Activated CD4-positive, alpha-beta T cell treated with anti-CD3 and anti-CD28 coated beads, Interleukin-2, amount 50 U/mL, for 48 hours (primary cell): ENCODE measurements at places on chromosomes 16 and 17.

DNA sequence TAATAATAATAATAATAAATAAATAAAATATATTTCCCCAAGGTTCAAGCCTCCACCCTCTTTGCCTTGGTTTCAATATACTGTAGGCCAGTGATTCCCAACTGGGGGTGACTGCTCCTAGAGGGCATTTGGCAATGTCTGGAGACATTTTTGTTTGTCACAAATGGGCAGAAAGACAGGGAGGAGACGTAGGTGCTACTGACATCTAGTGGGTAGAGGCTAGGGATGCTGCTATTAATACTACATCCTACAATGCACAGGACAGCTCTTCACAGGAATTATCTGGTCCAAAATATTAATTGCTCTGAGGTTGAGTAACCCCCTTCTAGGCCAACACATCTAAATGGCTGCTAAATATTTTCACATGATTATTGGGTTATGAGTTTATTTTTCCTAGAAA lies 12.8 kb upstream of the PRR14 start:
- no peak for DNase-seq

- DNase-seq: no peak
Measured at GRCh38 chr16:87802670-87803069, 36.9 kb upstream of the KLHDC4 start.

GRCh38 chr16:78507576-78507975 lies 408.1 kb downstream of the WWOX start:
- DNase-seq: no peak

GRCh38 chr17:9211133-9211765 lies 189.9 kb downstream of the NTN1 start:
- DNase-seq: no peak

DNA sequence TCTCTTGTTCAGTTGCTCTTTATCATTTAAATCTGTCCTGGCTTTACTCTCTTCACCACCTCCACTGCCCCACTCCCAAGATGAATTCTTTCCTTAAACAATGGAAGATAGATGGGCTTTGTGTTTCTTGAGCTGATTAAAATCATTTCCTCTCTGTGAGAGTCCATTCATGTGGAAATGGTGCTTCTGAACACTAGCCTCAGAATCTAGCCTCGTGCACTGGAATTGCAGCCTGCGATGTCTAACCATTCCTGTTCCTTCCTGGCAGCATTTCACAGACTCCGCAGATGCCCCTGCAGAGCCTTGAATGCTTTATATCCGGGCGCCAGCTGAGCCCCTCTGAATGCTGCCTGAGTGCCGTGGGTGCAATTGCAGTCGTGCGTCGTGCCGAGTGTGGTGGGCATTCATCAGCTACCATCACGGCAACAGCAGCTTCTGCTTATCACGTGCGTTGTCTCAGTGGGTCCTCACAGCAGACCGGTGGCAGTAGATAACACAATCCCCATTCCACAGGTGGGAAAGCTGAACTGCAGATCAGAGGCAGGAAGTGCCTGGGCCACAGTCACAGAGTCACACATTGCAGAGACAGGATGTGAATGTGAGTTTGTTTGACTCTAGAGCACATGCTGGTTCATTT lies 172.8 kb upstream of the WSCD1 start:
- DNase-seq: no peak

- no peak for DNase-seq
Measured at GRCh38 chr17:76517638-76518038, 16.4 kb upstream of the RHBDF2 start.

- DNase-seq: no peak
Measured at GRCh38 chr17:59892251-59892923, 356 bp downstream of the TUBD1 start.

GRCh38 chr17:16439303-16439791 lies 24.0 kb downstream of the TRPV2 start:
- DNase-seq: no peak

GRCh38 chr17:55418369-55419268 lies 3.0 kb downstream of the MMD start:
- no peak for DNase-seq

DNA sequence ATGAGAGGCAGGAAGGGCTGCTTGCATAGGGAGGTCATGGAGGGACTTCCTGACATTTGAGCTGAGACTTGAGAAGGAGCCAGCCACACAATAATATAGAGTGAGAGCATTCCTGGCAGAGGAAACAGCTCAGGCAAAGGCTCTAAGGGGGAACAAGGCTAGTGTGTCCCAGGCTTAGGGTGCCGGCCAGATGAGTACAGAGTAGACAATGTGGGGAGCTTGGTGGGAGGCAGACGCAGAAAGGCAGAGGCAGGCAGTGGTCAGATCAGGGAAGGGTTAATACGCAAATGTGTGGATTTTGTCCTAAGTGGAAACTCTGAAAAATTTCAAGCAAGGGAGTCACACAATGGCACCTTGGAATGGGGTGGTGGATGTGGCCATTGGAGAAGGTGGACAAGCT lies 31.3 kb downstream of the CD300LB start:
- DNase-seq: no peak

- no peak for DNase-seq
Measured at GRCh38 chr16:55189682-55190636, 134.0 kb upstream of the IRX6 start.

- no peak for DNase-seq
Measured at GRCh38 chr16:79528338-79528737, 72.2 kb downstream of the MAF start.

DNA sequence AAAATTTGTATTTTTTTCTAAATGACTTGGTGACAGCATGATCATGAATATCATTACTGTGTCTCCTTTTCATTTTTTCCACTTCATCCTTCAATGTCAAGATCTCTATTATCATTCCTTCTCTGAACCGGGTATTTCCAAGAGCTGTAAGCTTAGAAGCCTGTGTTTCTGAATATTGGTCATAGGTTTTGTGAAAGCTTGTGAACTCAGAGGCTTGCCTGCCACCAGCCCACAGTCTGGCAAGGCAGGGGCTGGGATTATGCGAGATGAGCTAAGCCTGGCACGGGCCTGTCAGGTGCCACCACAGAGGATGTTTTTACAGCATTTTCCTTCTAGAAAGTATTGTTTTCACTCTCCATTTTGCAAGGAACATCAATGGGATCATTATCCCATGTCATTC lies 92.8 kb downstream of the MYH10 start:
- DNase-seq: peak; percentile 5

- DNase-seq: no peak
Measured at GRCh38 chr17:50218771-50219315, 17.4 kb upstream of the COL1A1 start.

GRCh38 chr16:89297156-89297874 lies 79.8 kb downstream of the ZNF778 start:
- DNase-seq: no peak

DNA sequence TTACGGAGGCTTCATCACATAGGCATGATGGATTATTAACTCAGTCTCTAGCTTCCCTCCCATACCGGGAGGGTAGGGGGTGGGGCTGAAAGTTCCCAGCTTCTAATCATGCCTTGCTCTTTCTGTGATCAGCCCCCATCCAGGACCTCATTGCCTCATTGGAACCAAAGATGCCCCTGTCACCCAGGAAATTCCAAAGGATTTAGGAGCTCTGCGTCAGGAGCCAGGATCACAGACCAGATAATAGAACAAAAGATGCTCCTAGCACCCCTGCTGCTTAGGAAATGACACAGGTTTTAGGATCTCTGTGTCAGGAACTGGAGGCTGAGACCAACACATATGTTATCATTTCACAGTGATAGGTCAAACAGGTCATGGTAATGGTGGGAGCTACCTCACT lies 9.7 kb downstream of the USB1 start:
- DNase-seq: no peak

GRCh38 chr17:32298298-32298697 lies 32.7 kb downstream of the RHBDL3 start:
- DNase-seq: no peak

GRCh38 chr16:4787068-4787467 lies 1.1 kb downstream of the SEPTIN12 start:
- DNase-seq: no peak

GRCh38 chr16:60302261-60302660 lies 1568.1 kb upstream of the GOT2 start:
- DNase-seq: no peak

- DNase-seq: no peak
Measured at GRCh38 chr17:10640475-10640874, 16.6 kb downstream of the MYH3 start.

DNA sequence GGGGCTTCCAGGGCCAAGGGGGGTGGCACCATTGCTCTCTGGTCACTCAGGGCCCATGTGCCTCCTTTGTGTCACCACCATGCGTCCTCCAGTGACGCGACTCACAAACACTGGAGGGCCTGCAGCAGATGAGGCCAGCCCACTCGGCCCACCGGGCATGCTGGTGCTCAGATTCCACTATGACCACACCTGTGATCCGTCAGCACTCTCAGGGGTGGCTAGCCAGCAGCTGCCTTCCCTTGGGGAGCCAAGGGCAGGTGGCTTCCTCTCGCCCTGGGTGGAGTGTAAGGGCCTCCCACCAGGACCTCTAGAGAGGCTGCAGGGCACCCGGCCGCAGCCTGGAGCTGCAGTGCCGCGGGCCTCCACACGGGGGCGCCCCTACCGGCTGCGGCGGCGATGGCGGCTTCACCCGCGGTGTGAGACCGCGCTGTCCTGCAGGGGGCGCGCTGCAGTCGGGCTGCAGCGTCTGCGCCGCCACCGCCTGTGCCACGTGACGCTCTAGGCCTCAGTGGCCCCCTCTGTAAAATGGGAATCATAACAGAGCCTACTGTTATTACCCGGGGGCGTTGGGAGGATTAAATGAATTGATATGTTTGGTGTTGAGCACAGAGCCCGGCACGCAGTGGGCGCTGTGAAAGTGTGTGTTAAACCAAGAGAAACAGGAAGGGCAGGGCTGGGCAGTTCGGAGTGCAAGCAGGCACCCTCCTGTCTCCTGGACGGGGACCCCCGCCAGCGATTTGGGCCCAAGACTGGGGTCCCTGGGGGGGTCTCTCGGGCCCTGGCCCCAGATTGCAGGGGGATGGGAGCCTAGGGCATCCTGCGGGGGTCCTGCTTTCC lies 192.4 kb upstream of the GSE1 start:
- DNase-seq: peak; percentile 77

DNA sequence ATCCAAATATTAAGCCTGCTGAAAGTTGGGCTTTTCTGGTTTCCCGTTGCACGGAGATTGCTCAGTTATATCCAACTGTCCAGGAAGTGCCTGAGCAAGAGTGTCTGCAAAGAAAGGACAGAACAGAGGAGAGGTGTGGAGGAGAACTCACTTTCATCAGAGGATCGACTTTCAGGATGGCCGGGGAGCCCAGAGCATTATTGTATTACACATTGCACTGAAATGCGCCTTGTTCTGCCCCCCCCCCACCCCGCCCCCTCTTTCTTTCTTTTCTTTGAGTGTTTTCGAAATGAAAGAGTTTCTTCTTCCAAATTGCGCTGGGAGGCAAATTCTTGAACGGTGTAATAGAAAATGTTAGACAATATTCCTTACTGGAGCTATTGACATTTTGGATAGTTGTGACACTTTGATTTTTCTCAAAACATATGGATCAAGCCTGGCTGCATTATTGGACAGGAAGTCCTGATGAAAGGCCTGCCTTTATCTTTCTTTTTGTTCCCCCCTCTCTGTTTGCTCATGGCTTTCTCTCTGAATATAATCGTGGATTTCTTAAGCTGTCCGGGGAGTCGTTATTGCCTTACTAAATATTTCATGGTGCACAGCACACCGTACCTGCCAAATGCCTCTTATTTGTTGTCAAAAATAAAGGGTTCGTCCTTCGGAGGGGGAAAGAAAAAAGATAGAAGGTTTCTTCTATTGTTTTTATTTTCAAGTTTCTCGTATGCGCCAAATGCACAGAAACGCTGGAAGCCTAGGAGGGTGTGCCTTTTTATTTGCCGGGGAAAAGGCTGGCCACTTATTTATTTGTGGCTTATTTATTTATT lies 110.8 kb downstream of the IRX3 start:
- no peak for DNase-seq

- no peak for DNase-seq
Measured at GRCh38 chr16:71648921-71649320, 22.9 kb downstream of the MARVELD3 start.

DNA sequence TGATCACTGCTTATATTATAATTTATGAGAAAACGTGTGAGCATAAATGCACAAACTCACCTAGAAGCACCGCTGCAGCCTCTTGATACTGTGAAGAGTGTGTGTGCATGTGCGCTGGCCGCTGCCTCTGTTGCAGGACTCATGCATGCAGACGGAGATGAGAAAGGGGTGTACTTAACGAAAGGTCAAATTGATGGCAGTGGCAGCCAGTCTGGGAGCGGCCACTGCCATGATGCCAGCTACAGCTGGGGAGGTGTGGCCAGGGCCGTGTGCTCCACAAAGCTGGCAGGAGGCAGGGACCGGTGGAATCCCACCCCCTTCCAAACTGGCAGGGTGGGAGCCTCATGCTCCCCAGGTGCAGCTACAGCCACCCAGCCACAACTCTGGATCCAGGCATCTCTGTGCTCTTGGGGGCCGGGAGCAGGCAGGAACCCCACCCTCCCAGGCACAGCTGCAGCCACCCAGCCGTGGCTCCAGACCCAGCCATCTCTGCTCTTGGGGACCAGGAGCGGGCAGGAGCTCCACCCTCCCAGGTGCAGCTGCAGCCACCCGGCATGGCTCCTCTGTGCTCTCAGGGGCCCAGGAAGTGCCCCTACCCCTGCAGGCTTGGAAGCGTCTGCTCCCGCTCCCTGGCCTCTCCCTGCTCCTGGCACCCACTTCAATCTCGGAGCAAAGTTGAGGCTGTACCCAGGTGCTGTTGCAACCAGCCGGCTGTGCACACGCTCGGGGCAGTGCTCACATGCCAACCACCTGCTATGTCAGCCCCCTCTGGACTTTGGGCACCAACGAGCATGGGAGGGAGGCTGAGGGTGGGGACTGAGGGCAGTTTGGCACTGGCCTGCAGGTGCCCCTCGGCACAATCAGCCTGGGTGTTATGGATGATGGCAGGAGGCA lies 77.5 kb upstream of the CHMP6 start:
- DNase-seq: no peak

- DNase-seq: no peak
Measured at GRCh38 chr17:36926226-36926625, 11.0 kb upstream of the LHX1 start.

GRCh38 chr17:76793775-76794174 lies 55.9 kb downstream of the MFSD11 start:
- no peak for DNase-seq

- no peak for DNase-seq
Measured at GRCh38 chr17:44191369-44191768, 4.6 kb downstream of the TMUB2 start.
